NCI-H1694 treated with DMSO at 0.1 percent for 48 hours (cell line): ENCODE measurements at places on chromosomes 3 and 15.

GRCh38 chr15:37967788-37968187, 33.3 kb downstream of the TMCO5A start:
- DNase-seq, result no peak

- DNase-seq, result no peak
These were observed 38.6 kb downstream of the EPHA3 start for GRCh38 chr3:89145995-89146394.

- no peak for DNase-seq
These were observed 136.4 kb downstream of the LIPC start for GRCh38 chr15:58568157-58568571.

GRCh38 chr3:55664387-55664786, 177.3 kb upstream of the WNT5A start:
- no peak for DNase-seq

GRCh38 chr15:53588773-53589172, 170.7 kb downstream of the WDR72 start:
- no peak for DNase-seq
